ENCODE measurements at places on chromosomes 2 and 18.
A peak's percentile ranks its signal among the peaks of the same experiment; 100 is the strongest.

GRCh38 chr2:55419233-55419678 lies 400 bp downstream of the CCDC88A start:
- DNase-seq: no peak

GRCh38 chr18:63376538-63376937 lies 9.5 kb upstream of the KDSR start:
- no peak for DNase-seq

DNA sequence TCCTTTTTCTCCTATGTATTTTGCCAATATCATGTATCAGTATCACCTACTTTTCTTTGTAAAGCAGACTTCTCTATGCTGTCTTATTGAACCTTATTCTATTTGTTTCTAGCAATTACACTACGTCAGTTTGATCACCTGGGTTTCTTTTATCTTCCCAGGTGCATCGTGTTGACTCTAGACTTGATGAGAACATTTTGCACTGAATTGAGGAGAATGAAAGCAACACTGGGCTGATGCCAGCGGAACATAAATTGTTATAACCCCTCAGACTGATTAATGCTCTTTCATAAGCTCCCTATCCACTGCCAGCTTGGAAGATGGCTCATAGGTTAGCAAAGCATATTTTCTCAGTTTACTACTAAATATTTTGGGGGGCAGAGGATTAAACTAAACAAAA lies 140.6 kb downstream of the EPHA4 start:
- DNase-seq: no peak

- DNase-seq: peak; percentile 58
These were observed 89.2 kb downstream of the NFATC1 start for GRCh38 chr18:79484661-79485621.

DNA sequence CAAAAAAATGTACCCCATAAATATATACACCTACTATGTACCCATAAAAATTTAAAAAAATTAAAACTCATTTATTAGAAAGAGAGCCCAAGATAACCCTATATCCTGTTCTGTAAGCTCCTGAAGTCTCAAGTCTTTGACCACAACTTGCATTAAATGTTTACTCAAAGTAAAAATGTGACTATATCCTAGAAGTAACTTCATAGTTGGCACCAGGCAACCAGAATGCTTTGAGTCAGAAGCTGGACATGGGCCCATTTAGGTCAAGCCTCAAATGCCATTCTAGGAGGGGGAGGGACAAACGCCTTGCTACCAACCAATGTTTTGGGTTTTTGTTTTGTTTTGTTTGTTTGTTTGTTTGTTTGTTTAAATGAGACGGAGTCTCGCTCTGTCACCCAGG lies 9.3 kb upstream of the TBC1D8 start:
- DNase-seq: no peak

DNA sequence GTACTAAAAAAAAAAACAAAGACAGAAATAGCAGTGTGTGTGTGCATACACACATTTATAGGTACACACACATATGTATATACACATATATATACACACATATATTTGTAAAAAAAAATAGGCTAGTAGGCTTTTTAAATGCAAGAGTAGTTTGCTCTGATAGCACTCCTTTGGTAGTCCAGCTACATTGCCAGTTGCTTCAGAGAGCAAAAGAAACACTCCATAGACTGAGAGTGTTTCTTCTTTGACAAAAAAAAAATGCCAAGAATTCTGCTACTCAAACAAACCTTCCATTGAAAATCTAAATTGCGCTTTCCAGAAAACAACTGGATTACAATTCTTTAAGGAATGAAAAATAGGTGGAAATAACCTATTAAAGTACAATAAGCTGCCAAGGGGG lies 365.9 kb upstream of the GALNT5 start:
- DNase-seq: no peak

Measured in RWPE2 (cell line).